ENCODE measurements at places on chromosomes 7 and 10. TPM values are rescaled to one million over a fixed set of nuclear protein-coding genes. Genes with fewer than 3 reads are reported as not detected.

Gene SEMA3D
- total RNA-seq, result 0.03 TPM

Gene MINDY4
- total RNA-seq, result 2.8 TPM

Gene OR2A42
- total RNA-seq, result not detected

Gene TMEM196
- not detected for total RNA-seq

Gene ARMH3
- total RNA-seq, result 10.9 TPM

Gene RGS10
- total RNA-seq, result 53.6 TPM

Gene SPDYE9
- total RNA-seq, result not detected

Gene EFCAB10
- total RNA-seq, result 2.7 TPM

Gene VSTM2A
- not detected for total RNA-seq

Gene ARHGEF5
- 2.1 TPM for total RNA-seq

Gene NANOS1
- total RNA-seq, result 3.9 TPM

Gene CCDC3
- total RNA-seq, result 1.3 TPM

Gene ZNF365
- 0.82 TPM for total RNA-seq

Gene FAM25C
- total RNA-seq, result not detected

Gene SLC26A5
- not detected for total RNA-seq

Gene GPR15LG
- not detected for total RNA-seq

Gene MALRD1
- not detected for total RNA-seq

Gene VENTX
- not detected for total RNA-seq

Gene CYP2C9
- not detected for total RNA-seq

Gene LRRN3
- 0.03 TPM for total RNA-seq

Gene INMT
- total RNA-seq, result not detected

Gene OR2F2
- not detected for total RNA-seq

Gene NXPH1
- total RNA-seq, result not detected

Gene PLPP4
- 0.28 TPM for total RNA-seq

Gene VWC2
- total RNA-seq, result not detected

Gene ITGA8
- not detected for total RNA-seq

Gene GJC3
- total RNA-seq, result 0.43 TPM

Gene INA
- 23.3 TPM for total RNA-seq

Gene LBX1
- total RNA-seq, result not detected

Gene RAMP3
- total RNA-seq, result not detected

Gene PON3
- total RNA-seq, result 31.0 TPM

Gene CNNM1
- total RNA-seq, result 26.2 TPM

Gene OGDH
- total RNA-seq, result 27.9 TPM

Gene MSS51
- total RNA-seq, result 0.26 TPM

Gene NEUROD6
- not detected for total RNA-seq

Gene URGCP
- total RNA-seq, result 27.5 TPM

Gene NODAL
- total RNA-seq, result not detected

Gene GNGT1
- total RNA-seq, result not detected

Gene CLDN4
- total RNA-seq, result 5.8 TPM

Gene AGR3
- total RNA-seq, result not detected

Gene SSC4D
- 1.6 TPM for total RNA-seq

Gene C10orf62
- not detected for total RNA-seq

Gene CPA5
- total RNA-seq, result not detected

Gene SNX10
- 4.5 TPM for total RNA-seq

Gene ADD3
- 3.1 TPM for total RNA-seq

All from A549 treated with GW870086 at 1 μM for 4 hours (cell line).